RPMI7951 (cell line): ENCODE measurements at places on chromosomes 2 and 18. TPM values are rescaled to one million over a fixed set of nuclear protein-coding genes. Genes with fewer than 3 reads are reported as not detected.

Gene CRYGD
- total RNA-seq, result not detected in 2 replicates

Gene TSPYL6
- total RNA-seq, result not detected in 2 replicates

Gene WDR7
- total RNA-seq, result 6.6 and 7.0 TPM in 2 replicates

Gene FBLN7
- 10.2 and 10.4 TPM in 2 replicates for total RNA-seq

Gene MROH2A
- 0.10 TPM in 1 of 2 replicates, not detected in the other for total RNA-seq

Gene CCDC121
- total RNA-seq, result 1.8 and 2.2 TPM in 2 replicates

Gene INHA
- 0.10 and 0.12 TPM in 2 replicates for total RNA-seq

Gene THUMPD2
- 6.5 and 7.2 TPM in 2 replicates for total RNA-seq

Gene RIT2
- not detected in 2 replicates for total RNA-seq

Gene TRAK2
- 46.0 and 47.0 TPM in 2 replicates for total RNA-seq

Gene POTEC
- not detected in 2 replicates for total RNA-seq
